A549 treated with dexamethasone at 1 μM for 4 hours (cell line): ENCODE measurements at places on chromosomes 13 and 19. TPM values are rescaled to one million over a fixed set of nuclear protein-coding genes. Genes with fewer than 3 reads are reported as not detected.

ZNF296 gene
- 11.5 to 21.3 TPM (median 18.6 TPM) in 5 replicates for total RNA-seq

ZNF610 gene
- not detected in 5 replicates for total RNA-seq

RGS9BP gene
- total RNA-seq: 0.32 to 0.41 TPM (median 0.35 TPM) in 5 replicates

ZNF773 gene
- 4.2 to 5.7 TPM (median 4.9 TPM) in 5 replicates for total RNA-seq

FUT1 gene
- total RNA-seq: 0.07 to 0.11 TPM (median 0.08 TPM) in 5 replicates

CGB2 gene
- 0.12 to 0.36 TPM (median 0.24 TPM) in 4 of 5 replicates, not detected in the other for total RNA-seq

MEF2B gene
- total RNA-seq: 0.21 to 0.83 TPM (median 0.41 TPM) in 5 replicates

SIGLEC8 gene
- total RNA-seq: not detected in 5 replicates

SERPINE3 gene
- total RNA-seq: not detected in 5 replicates

LYPD5 gene
- 0.09 to 0.32 TPM (median 0.16 TPM) in 5 replicates for total RNA-seq

NUP62 gene
- 61.0 to 99.1 TPM (median 98.1 TPM) in 5 replicates for total RNA-seq

SIPA1L3 gene
- 30.3 to 47.4 TPM (median 42.3 TPM) in 5 replicates for total RNA-seq

NTN5 gene
- 0.07 to 0.29 TPM (median 0.19 TPM) in 5 replicates for total RNA-seq

SIGLECL1 gene
- 0.08 TPM in 1 of 5 replicates, not detected in the others for total RNA-seq

PLEKHF1 gene
- total RNA-seq: 5.7 to 7.2 TPM (median 6.7 TPM) in 5 replicates

ZNF726 gene
- total RNA-seq: 0.44 to 0.83 TPM (median 0.49 TPM) in 5 replicates

WASF3 gene
- 0.10 to 0.15 TPM (median 0.12 TPM) in 5 replicates for total RNA-seq

ZIM2 gene
- not detected in 5 replicates for total RNA-seq

EBI3 gene
- total RNA-seq: 2.8 to 5.0 TPM (median 3.4 TPM) in 5 replicates

DAND5 gene
- total RNA-seq: 0.06 to 0.09 TPM (median 0.07 TPM) in 3 of 5 replicates, not detected in the others

PEG3 gene
- total RNA-seq: not detected in 5 replicates

ZNF763 gene
- total RNA-seq: not detected in 5 replicates

APC2 gene
- total RNA-seq: 0.87 to 1.9 TPM (median 1.6 TPM) in 5 replicates

CDKN2D gene
- 4.6 to 5.9 TPM (median 5.3 TPM) in 5 replicates for total RNA-seq

ZNF418 gene
- 1.1 to 1.6 TPM (median 1.2 TPM) in 5 replicates for total RNA-seq

C2CD4C gene
- 0.39 to 0.53 TPM (median 0.45 TPM) in 5 replicates for total RNA-seq

TICAM1 gene
- 7.5 to 11.3 TPM (median 10.6 TPM) in 5 replicates for total RNA-seq

PHLDB3 gene
- total RNA-seq: 8.5 to 9.2 TPM (median 8.7 TPM) in 5 replicates

KRTDAP gene
- not detected in 5 replicates for total RNA-seq

WDR18 gene
- total RNA-seq: 39.8 to 62.3 TPM (median 57.5 TPM) in 5 replicates

ZNF221 gene
- 0.38 to 0.77 TPM (median 0.64 TPM) in 5 replicates for total RNA-seq

ZNF626 gene
- total RNA-seq: not detected in 5 replicates

RGL3 gene
- 0.98 to 1.8 TPM (median 1.5 TPM) in 5 replicates for total RNA-seq

DCAF15 gene
- 16.7 to 20.8 TPM (median 19.9 TPM) in 5 replicates for total RNA-seq

PROZ gene
- total RNA-seq: not detected in 5 replicates

MISP3 gene
- total RNA-seq: 2.0 to 4.6 TPM (median 3.6 TPM) in 5 replicates

OSCAR gene
- 0.15 to 0.33 TPM (median 0.27 TPM) in 5 replicates for total RNA-seq
